ENCODE measurements at places on chromosomes 16 and 17. TPM values are rescaled to one million over a fixed set of nuclear protein-coding genes. Genes with fewer than 3 reads are reported as not detected.

DNA sequence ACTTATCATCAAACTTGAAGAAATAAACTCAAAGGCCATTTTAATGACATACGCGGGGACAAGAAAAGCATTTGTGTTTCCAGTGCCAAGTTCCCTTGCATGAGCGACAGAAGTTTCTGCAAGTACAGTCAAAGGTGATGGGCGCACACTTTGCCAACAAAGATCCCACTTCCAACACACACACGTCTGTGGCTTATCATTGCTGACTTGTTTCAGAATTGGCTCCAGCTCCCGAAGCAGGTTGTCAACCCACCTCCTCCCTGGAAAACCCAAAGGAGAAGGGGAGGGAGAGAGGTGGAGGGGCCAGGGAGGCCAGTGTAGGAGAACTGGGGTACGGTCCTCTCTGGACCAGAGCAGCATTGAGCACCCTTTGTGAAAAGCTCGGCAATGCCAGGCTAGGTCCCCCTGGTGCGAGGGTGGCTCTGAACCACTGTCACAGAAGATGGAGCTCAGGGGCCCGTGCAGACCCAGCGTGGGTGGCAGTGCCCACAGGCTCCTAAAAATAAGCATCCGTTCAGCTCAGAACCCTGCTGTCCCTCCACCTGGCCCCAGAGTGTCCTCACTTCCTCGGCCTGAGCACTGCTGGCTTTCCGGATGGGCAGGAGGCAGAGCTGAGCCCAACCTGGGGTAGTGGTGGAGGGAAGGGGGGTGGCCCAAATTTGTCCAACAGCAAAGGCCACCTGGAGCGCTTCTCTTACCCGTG is 33.2 kb downstream of the RBFOX3 start:
- H3K4me1 ChIP-seq: no peaks in the 10 kb centered on the region
- H3K36me3 ChIP-seq: no peaks in the 10 kb centered on the region
- no peak overlapping the region for H3K4me3 ChIP-seq
- H3K27ac ChIP-seq: no peak overlapping the region

- H3K27me3 ChIP-seq: no peaks in the 10 kb centered on the region
- H3K4me1 ChIP-seq: peaks cover 46% of the 10 kb centered on the region
- peak within 1 kb of the TSS; percentile 92 for H3K4me3 ChIP-seq
- H3K36me3 ChIP-seq: no peaks in the 10 kb centered on the region
Observed at GRCh38 chr17:42979511-42980273, at the start of gene PTGES3L. PTGES3L (minus strand) TSS chr17:42980080; CDS start chr17:42980053, 27 bp downstream.

- no peak overlapping the region for H3K4me3 ChIP-seq
- DNase-seq: no peak
Observed at GRCh38 chr16:12532871-12533610, 270.6 kb downstream of the CPPED1 start.

- H3K36me3 ChIP-seq: no peaks in the 10 kb centered on the region
- DNase-seq: no peak
- H3K27ac ChIP-seq: peak overlapping the region; percentile 30
- no peaks in the 10 kb centered on the region for H3K27me3 ChIP-seq
- peaks cover 6% of the 10 kb centered on the region for H3K4me1 ChIP-seq
- no peak overlapping the region for H3K4me3 ChIP-seq
Observed at GRCh38 chr17:71330099-71330375, 790.8 kb upstream of the SOX9 start.

- DNase-seq: peak; percentile 90
- no peaks in the 10 kb centered on the region for H3K36me3 ChIP-seq
- peak overlapping the region; percentile 62 for H3K27ac ChIP-seq
Observed at GRCh38 chr17:73349138-73349537, 37.3 kb upstream of the CDC42EP4 start.

DNA sequence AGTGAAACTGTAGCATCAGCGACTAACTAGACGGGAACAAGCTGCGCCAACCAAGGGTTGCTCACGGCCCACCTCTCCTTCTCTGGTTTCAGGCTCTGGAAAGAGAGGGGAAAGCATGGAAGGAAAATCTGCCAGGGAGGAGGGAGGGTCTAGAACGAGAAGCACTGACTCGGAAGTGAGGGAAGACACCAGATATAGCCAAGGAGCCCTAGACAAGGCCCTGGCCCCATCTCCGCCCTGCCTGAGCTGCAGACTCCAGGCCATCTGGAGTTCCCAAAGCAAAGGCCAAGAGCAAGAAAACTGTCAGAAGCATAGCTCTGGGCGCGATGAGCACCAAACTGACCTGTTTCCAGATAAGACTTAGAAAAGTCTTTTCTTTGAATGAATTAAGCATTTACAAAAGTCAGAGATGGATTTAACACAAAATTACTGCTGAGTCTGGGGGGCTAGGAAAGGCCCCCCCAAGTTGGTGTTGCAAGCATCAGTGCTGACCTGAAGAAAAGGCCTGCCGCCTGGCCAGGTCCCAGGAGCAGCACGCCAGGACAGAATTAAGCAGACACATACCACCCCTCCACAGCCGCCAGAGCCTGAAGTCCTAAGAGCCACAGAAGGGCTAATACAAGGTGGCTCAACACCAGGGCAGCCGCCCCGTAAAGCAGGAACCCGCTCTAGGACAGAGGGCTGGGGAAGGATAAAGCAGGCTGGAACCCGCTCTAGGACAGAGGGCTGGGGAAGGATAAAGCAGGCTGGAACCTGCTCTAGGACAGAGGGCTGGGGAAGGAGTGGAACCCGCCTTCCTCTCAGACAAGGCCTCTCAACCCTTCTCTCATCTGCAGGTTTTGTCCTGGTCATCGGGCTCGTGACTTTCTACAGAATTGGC is 20.7 kb downstream of the TMEM204 start:
- H3K4me3 ChIP-seq: no peak overlapping the region
- no peak overlapping the region for H3K27ac ChIP-seq
- H3K4me1 ChIP-seq: peaks cover 26% of the 10 kb centered on the region
- DNase-seq: no peak

GRCh38 chr16:81181013-81181720 is 57.3 kb upstream of the BCO1 start:
- no peaks in the 10 kb centered on the region for H3K36me3 ChIP-seq
- peak; percentile 90 for DNase-seq
- peak overlapping the region; percentile 1 for H3K4me3 ChIP-seq
- peaks cover 6% of the 10 kb centered on the region for H3K4me1 ChIP-seq

GRCh38 chr16:66605979-66606751 is 1.7 kb downstream of the CMTM3 start:
- H3K27ac ChIP-seq: peak overlapping the region; percentile 87

- no peak overlapping the region for H3K27ac ChIP-seq
- H3K4me3 ChIP-seq: no peak overlapping the region
Observed at GRCh38 chr16:48231727-48232492, 12.2 kb upstream of the LONP2 start.

DNA sequence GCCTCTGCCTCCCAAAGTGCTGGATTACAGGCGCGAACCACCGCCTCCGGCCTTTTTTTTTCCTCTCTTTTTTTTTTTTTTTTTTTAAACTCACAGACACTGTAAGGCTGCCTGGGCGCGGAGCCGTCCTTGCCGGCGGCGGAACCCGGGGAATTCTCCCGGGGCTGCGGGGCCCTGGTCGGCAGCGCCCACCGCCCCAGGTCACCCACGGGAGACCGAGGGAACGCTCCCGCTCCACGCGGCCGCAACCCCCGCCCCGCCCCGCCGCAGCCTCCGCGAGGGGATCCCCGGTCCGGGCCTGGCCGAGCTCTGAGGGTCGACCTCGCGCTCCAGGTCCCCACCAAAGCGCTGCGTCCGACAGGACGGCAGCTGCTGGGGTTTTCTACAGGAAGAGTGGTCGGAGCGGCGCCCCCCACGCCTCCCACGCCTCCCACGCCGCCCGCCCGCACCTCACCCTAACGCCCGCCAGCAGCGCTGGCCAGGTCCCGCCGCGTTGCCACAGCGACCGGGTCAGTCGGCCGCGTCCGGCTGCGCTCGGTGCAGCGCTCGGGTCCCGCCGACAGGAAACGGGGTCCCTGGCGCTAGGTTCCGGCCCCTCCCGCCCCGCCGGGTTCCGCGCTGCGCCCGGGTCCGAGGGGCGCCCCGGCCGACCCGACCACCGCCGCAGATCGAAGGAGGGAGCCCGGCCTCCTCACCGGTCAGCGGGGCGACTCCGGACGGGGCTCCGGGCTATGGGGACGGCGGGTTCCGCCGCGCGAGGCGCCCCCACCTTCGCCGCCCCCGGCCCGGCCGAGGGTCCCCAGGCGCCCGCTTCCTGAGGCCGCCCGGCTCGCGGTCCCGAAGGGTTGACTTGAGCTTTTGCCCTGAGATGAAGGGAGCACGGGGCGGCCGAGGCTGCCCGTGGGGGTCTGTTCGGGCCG is at the start of gene CCDC57:
TSS of gene CCDC57 (minus strand) at position 512 of the 920 bp plus-strand sequence. CDS start 10,898 bp downstream, outside the sequence.
- H3K36me3 ChIP-seq: no peaks in the 10 kb centered on the region
- no peaks in the 10 kb centered on the region for H3K27me3 ChIP-seq
- DNase-seq: peak; percentile 87
- H3K4me1 ChIP-seq: peaks cover 47% of the 10 kb centered on the region

DNA sequence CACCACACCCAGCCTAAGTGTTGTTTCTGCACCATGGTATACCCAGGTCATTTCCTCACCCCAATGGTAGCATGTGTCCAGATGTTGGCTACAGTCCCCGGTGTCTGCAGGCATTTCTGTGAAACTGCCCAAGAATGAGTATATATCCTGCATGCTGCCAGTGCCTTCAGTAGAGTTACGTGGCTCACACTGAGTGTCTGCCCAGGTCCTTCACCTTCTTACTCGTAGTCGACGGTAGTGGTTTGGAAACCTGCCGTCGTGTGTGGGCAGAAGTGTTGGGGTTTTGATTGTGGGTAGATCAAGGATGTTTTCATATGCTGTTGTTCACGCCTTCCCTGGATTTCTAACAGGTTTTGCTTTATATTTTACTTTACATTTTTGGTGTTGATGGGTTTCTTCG is 16.8 kb downstream of the TCF25 start:
- peaks cover 100% of the 10 kb centered on the region for H3K36me3 ChIP-seq
- no peak for DNase-seq
- no peaks in the 10 kb centered on the region for H3K27me3 ChIP-seq
- H3K4me1 ChIP-seq: no peaks in the 10 kb centered on the region
- H3K27ac ChIP-seq: no peak overlapping the region

- no peak overlapping the region for H3K27ac ChIP-seq
- H3K27me3 ChIP-seq: no peaks in the 10 kb centered on the region
- no peak for DNase-seq
- no peaks in the 10 kb centered on the region for H3K4me1 ChIP-seq
- H3K36me3 ChIP-seq: no peaks in the 10 kb centered on the region
- H3K4me3 ChIP-seq: no peak overlapping the region
Observed at GRCh38 chr17:30323262-30323894, 10.5 kb downstream of the TMIGD1 start.

- peak; percentile 88 for DNase-seq
- no peaks in the 10 kb centered on the region for H3K4me1 ChIP-seq
- peaks cover 2% of the 10 kb centered on the region for H3K27me3 ChIP-seq
- no peak overlapping the region for H3K4me3 ChIP-seq
- no peaks in the 10 kb centered on the region for H3K36me3 ChIP-seq
Observed at GRCh38 chr16:17578981-17579874, 108.5 kb upstream of the XYLT1 start.

DNA sequence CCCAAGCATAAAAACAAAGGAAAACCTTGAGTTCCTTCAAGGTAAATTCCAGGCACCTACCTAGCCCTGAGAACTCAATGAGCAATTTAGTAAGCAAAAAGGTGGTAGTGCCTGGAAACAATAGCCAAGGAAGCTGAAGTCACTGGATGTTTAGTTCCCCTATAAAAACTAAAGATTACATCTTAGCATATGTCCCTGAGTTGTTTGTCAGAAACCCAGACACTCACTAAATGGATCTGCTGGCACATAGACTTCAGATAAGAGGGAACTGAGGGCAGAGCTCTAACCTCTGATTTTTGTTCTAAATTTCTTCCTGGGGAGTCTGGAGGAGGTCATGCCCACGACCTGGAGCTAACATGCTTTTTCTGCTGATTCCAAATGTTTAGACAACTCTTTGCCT is 532.8 kb upstream of the SALL1 start:
- H3K4me1 ChIP-seq: no peaks in the 10 kb centered on the region
- H3K4me3 ChIP-seq: no peak overlapping the region
- DNase-seq: no peak

- peaks cover 13% of the 10 kb centered on the region for H3K4me1 ChIP-seq
- DNase-seq: no peak
- no peak overlapping the region for H3K27ac ChIP-seq
- no peaks in the 10 kb centered on the region for H3K36me3 ChIP-seq
- H3K27me3 ChIP-seq: no peaks in the 10 kb centered on the region
Observed at GRCh38 chr16:30989469-30990047, 4.6 kb downstream of the HSD3B7 start.

DNA sequence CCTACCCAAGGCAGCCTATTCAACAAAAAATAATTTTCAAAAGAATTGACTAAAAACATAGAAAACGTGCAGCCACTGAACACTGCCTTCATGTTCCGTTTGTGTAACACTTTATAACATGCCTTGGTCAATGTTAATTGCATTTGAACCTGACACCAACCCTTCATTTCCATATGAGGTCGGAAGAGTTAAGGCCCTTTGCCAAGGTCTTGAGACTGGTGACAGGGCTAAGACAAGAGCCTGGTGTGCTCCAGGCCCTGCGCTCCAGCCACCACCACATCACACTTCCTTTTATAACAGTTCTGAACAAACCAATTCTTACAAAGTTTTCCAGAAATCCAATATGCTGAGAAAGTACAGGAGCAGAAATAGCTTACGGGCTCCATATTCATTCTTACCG is 4.2 kb downstream of the BBS2 start:
- peaks cover 14% of the 10 kb centered on the region for H3K4me1 ChIP-seq
- DNase-seq: no peak
- H3K4me3 ChIP-seq: no peak overlapping the region
- H3K27ac ChIP-seq: no peak overlapping the region
- no peaks in the 10 kb centered on the region for H3K27me3 ChIP-seq

GRCh38 chr17:2090210-2090641 is 35.3 kb downstream of the HIC1 start:
- peaks cover 15% of the 10 kb centered on the region for H3K36me3 ChIP-seq
- no peak for DNase-seq
- no peak overlapping the region for H3K4me3 ChIP-seq

KRT31 gene
- total RNA-seq: not detected

SLC38A8 gene
- not detected for total RNA-seq

PRRT2 gene
- 17.4 TPM for total RNA-seq

SOST gene
- total RNA-seq: not detected

ZMYND15 gene
- not detected for total RNA-seq

CHD3 gene
- 60.7 TPM for total RNA-seq

SLC46A1 gene
- 7.5 TPM for total RNA-seq

PPP1R27 gene
- total RNA-seq: not detected

CIITA gene
- 21.2 TPM for total RNA-seq

RNPS1 gene
- total RNA-seq: 72.7 TPM

Measured in stomach (tissue), 19 donors.